ENCODE measurements at places on chromosomes 6 and 20.

DNA sequence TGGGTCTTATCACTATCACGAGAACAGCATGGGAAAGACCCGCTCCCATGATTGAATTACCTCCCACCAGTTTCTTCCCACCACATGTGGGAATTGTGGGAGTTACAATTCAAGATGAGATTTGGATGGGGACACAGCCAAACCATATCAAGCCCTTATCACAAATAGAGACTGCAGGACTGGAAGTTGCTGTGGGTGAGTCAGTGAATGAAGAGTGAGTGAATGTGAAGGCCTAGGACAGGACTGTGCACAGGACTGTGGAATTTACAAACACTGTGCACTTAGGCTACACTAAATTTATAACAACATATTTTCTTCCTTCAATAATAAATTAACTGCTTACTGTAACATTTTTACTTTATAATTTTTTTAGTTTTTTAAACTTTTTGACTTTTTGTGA lies 30.2 kb upstream of the BCAS1 start:
- DNase-seq, result no peak

DNA sequence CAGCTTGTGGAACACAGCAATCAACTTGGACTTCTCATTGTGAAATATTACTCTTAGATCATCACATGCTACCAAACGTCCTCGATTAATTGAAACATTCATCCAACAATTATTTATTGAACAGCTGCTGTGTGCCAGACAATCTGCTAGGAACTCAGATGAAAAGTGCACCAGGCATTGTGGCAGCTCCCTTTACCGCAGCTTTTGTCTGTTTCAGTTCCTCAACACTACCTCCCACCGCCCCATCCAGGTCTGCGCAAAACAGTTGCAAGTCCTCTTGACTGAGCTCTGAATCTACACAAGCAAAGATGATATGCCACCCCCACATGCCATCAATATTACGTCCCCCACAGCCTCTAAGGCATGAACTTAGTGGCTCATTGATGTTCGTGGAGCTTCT lies 1094.4 kb upstream of the MAP3K7 start:
- no peak for DNase-seq

DNA sequence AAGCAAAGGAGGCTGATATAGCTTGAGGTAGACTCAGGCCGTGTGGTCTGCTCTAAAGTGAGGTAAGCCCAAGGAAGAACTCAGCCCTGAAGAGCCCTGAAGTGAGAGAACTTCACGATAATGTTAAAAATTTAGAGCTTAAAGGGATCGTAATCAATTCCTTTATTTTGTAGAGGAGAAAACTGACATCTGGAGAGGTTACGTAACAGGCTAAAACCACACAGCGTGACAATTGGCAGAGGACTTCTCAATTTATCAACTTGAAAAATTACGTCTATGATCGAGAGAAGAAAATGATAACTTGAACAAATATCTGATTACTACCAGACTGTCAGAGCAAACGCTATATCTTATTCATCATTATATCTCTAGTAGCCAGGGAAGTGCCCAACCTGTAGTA lies 121.8 kb upstream of the FOXO3 start:
- no peak for DNase-seq

- DNase-seq, result no peak
These were observed 3.1 kb downstream of the F13A1 start for GRCh38 chr6:6317386-6317785.

GRCh38 chr6:16511723-16512489 lies 249.4 kb downstream of the ATXN1 start:
- no peak for DNase-seq

DNA sequence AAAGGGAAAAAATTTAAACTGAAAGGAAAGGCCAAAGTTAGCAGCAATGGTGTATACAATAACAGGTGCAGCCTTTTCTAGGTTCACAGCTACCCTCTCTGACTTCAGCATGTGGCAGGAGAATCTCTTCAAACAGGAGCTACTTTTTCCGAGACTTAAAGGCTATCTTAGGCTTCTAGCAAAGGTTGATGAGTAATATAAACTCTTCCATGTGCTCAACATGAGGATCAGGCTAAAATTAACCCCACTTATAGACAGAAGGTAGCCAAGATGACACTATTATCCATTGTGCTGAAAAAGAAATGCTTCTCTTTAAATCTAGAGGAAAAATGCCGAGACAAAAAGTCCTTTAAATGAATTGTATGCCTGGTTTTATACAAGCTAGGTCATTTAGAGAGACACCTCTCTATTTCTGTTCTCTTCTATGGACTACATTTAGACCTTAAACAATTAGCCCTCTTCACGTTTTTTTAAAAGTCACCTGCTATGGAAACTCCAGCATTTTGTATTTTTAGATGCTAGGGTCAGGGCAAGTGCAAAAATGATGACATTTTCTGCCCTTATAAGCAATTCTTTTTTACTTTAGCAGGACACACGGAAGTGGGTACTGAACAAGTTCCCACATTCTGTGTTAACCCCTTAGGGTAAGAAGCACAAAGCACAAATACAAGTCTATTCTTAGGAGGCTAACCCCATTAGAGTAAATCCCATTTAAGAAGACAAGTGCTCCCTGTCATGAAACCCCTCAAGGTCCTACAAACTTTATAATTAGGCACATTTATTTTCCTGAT lies 216.8 kb upstream of the CITED2 start:
- no peak for DNase-seq

DNA sequence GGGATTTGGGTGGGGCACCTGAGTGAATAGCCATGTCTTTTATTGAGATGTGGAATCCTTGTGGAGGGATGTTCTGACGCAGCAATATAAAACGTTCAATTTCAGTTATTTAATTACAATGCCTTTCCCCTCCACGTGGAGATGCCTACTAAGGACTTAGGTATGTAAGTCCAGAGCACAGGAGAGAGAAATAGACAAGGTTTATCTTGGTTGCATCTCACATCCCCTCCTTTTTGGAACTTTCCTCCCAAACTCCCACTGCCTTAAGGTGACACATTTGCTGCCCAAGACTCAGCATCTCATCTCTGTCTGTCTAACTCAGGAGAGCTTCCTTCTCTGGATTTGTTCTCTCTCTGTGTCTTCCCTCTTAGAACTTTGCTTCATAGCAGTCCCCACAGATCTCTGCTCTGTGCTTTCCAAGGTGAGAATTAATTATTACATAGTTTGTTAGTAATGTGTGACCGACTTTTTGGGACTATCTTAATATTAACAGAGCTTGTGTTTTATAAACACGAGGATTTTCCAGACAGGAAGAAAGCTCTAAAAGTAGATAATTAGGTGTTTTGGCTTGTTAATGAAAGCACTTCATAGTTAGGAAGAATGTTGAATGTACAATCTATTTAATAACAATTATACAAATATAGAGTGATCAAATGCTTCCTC lies 52.6 kb downstream of the COL19A1 start:
- DNase-seq, result no peak

GRCh38 chr20:34774449-34774848 lies 51.0 kb downstream of the NCOA6 start:
- DNase-seq, result no peak

DNA sequence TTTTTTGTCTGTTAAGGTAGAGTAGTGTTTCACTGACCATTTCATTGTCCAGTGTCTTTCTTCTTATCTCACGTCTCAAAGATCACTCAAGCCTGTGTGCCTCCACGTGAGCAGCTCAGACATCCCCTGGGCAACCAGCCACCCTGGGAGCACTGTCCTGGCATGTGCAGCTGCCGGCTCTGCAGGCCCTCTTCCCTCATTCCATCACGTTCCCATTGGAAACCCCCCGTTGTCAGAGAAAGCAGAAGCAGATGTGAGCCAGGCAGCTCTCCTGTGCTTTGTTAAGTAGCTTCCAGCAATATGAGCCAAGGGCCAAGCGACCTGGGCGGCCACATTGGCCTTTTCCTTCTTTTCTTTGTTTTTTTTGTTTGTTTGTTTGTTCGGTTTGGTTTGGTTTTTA lies 233.2 kb upstream of the SYNDIG1 start:
- no peak for DNase-seq

GRCh38 chr20:49985617-49986016 lies 2.8 kb downstream of the SNAI1 start:
- no peak for DNase-seq

Measured in EL (cell line).